ENCODE measurements at places on chromosomes 11 and 22.

DNA sequence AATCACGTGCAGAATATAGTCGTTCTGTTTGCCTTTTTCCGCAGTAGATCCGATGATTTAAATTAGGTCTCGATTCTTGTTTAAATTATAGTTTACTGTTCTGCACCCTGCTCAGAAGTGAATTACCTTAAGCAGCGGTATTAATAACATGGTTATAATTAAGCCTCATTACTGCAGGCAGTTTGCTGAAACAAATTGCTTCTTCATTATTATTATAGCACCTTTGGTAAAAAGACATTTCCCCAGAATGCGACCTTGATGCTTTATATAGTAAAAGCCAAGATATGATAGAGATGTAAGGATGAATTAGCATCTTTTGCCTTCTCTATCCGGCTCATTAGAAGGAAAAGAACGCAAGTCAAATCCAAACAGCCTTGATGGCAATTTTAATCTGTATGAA is 625.2 kb upstream of the CADM1 start:
- no peak for DNase-seq

DNA sequence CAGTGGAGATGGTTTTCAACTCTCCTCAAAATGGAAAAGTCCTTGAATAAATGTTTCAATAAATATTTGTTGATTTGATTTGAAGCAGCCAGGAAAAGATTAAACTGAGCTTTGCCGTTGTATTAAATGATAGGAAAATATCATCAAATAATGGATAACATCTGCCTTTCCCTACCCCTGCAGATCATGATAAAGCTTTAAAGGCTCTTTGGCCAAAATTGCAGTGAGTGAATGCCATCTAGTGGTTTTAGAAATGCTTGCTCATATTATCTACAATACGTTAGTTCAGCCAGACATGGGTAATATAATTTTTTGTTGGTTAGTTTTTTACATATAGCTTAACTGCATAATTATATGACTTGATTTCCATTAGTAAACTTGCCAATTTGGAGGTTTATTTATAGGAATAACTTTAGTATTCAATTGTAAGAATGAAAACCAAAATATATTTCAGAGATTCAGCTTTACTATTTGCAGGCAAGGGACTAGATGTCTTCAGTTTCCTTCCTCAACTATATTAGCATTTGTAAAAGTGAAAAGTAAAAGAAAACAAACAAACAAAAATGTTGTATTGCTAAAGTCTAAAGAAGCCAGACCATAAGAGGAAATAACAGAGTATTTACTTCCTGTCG is 159.2 kb downstream of the MSANTD4 start:
- DNase-seq = peak; percentile 1

- DNase-seq = no peak
Measured at GRCh38 chr11:99370549-99371216, 349.9 kb downstream of the CNTN5 start.

DNA sequence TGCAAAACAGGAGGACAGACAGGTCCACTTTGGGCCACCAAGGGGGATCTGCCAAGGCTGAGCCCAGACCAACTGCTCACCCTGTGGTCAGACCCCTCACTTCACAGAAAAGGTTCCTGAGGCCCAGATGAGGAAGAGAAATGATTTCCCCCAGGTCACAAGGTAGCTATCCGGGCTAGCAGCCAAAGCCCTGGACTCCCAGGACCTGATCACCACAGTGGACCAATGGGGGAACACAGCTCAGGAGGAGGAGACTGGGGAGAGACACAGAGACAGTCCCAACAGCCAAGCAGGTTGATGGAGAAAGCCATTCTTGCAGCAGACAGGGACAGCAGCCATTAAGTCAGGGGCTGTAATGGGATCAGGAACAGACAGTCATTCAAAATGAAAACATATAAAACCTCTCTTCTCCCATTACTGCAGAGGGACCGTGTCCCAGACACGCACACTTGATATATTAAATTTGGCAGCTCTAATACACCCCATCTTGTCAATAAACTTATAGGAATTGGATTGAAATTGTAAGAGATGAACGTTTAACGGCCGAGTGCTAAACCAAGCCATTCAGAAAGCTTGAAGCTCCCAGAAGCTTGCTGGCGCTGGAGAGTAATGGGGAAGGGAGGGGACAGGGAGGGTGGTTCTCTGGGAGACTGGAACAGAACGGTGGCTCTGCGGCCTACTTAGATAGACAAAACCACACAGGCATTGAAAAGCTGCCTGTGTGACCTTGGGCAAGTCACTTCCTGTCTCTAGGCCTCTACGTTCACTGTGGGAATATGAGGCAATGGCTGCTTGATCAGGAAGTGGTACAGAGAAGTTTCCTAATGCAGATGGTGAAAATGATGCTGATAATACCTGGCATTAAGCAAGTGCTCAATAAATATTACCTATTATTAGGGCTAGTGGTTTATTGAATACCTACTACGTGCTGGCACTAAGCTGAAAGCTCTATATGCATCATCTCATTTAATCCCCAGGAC is 16.0 kb downstream of the ZMAT5 start:
- DNase-seq = no peak

DNA sequence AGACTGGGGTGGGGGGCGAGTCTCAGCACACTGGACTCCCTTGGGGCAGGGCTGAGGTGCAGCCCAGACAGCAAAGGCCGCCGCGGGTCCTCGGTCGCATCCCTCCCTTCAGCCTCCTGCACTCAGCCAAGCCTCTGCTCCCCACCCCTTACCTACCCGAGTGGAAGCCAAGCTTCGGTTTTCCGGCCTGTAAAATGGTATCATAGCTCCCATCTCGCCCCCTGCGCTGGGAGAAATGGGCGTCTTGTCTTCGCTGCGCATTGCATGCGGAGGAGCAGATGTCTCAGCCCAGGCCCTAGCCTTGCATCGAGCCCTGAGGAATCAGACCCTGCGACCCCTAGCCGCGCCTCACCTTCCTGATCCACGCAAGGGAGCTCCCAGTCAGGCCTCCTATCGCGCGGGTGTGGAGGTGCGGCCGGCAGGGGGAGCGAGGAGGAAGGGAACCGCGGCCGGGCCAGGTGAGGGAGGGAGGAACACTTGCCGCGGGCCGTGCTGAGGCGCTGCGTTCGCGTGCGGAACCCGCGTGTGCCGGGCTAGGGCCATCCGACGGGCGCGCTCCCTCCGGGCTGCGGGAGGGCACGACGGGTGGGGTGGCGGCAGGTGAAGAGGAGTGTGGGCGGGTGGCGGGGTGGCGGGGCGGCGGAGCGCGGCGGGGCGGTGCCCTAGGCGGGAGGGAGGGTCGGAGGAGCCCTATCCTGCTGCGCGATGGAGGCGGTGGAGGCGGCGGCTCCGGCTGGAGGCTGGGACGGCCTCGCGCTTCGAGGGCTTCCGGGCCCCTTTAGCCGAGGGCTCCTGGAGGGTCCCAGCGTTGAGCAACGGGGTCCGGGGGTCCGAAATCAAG is 4.1 kb upstream of the TBX1 start:
- DNase-seq = peak; percentile 22

DNA sequence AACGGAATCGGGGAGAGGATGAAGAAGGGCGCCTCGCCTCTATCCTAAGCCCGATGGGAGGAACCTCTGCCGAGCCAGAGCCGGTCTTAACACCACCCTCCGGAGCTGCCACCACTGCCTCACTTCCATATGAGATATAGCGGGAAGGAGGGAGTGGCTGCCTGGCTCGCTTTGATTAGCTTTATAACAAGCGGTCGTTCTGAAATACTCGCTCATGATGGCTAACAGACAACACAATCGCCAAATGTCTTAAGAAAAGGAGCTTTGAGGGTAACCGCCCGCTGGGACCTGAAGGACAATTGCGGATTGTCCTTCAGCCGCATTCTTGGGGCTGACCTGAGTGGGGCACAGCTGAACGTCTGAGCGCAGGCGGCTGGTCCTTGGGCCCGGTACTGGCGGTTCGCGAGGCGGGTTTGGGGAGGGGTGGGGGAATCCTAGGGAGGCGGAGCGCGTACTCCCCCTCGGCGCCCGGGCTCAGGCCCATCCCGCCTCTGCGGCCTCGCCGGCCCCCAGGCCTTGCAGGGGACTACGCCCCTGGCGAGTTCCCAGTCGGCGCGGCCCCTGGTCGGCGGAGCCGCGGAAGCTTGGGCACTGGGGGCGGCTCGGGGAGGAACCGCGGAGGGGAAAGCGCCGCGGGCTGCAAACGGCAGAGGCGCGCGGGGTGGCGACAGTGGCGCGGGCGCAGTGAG is at the start of gene PLAAT5:
PLAAT5 (minus strand) TSS at position 617 of the 689 bp plus-strand sequence; CDS start at position 484, 133 bp downstream.
- no peak for DNase-seq

DNA sequence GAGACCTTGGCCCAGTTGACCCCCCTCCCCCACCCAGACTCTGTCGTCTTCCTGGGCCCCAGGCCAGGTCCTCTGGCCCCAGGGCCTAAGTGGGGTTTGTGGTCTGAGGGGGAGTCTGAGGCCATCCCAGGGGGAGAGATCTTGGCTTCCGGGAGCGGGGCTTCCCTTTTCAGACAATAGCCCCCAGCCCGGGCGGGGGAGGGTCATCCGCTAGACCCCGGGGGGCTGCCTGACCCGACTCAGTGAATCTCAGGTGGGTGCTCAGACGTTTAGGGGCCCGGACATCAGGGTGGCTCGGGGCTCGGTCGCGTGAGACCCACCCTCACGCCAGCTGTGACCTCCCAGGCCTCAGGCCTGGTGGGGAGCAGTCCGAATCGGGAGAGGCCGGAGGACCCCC is 609 bp downstream of the MAPK11 start:
- no peak for DNase-seq

GRCh38 chr11:6894097-6894496 is 1.8 kb upstream of the OR2D2 start:
- DNase-seq = no peak

DNA sequence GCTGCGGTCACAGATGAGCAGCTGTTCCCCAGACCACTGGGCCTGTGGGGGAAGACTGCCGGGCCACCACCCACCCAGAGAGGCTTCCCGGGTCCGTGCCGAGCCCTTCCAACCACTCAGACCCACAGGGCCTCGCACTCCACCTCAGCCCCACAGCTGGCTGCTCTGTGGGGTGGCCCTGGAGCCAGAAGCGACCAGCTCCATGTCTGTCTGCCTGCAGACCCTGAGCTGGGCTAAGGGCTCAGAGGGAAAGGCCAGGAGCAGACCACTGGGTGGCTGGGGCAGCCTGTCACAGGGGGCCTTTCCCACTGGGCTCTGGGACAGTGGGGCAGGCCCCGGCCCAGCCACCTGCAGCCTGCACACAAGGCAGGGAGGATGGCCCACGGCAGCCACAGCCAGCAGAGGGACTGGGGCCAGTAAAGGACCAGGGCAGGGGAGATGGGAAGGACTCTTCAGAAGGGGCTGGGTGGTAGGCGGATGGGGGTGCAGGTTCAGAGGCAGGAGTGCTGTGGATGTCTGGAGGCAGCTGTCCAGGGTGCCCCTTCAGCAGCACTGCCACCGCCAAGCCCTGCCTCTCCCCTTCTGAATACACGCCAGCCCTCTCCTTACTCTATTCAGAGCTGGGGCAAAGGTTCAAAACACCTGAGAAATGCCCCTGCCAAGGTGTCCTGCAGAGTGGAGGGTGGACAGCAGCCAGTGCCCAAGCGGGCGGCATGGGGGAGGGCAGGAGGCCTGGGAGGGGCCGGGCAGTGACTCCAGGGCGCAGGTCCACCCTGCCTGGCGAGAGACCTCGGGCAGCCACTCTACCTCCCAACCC is 32.2 kb downstream of the GNB1L start:
- DNase-seq = no peak

GRCh38 chr22:46537225-46537945 is at the start of gene CELSR1:
TSS of gene CELSR1 (minus strand) at chr22:46537620. CDS start at chr22:46537170, 450 bp downstream.
- no peak for DNase-seq

GRCh38 chr22:44014241-44014640 is 9.9 kb upstream of the PARVB start:
- DNase-seq = no peak

DNA sequence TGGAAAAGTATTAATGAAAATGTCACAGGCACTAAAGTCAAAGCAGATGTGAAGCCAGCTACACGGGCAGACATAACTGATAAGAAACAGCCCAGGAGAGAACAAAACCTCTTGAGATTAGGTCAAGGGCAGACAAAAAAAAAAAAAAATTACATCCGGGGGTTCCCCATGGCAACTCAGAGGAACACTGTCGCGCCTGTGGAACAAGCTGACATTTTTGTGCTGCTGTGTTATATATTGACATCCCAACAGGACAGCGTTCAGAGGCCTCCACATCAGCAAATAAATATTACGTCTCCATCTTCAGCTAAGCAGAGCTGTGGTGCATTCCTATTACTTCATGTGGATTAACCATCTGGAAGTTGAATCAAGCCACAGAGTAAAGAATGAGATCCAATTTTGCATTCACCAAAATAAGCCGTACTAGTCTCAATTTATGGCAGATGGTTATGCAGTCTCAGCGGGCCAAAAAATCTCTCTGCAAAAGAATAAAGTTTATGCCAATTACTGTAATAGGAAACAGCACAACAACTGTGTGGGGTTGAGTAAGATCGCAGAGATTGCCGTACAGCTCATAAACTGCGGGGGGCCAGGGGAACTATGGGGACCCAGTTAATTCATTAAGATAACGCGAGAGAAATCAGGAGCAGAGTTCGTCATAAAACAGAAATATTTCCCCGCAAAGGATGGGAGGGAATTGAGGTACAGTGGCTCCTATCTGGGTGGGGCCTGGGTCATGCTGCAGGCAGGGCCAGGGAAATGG is 41.3 kb upstream of the MN1 start:
- DNase-seq = no peak

- DNase-seq = no peak
Measured at GRCh38 chr11:7332962-7333361, 81.3 kb downstream of the SYT9 start.

GRCh38 chr11:113248702-113249490 is 65.5 kb upstream of the TTC12 start:
- no peak for DNase-seq

- DNase-seq = no peak
Measured at GRCh38 chr11:85772695-85773094, 38.2 kb downstream of the SYTL2 start.

DNA sequence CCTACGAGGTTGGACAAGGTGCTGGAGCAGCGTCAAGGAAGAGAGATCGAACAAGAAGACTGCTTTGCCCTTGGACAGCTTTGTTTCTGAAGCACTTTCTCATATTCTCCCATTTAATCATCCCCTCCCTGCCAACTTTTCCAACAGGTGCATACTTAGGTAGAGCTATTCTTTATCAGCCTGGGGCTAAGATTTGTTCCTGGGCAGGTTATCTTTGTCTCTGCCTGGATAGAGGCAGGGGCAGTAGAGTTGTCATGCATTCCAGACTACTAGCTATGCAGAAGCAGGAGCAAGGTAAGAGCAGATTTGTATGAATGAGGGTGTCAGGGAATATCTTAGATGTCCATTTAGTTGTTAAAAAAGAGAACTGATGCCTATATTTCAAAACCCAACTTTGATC is 82.3 kb downstream of the PTPRJ start:
- DNase-seq = no peak

Measured in NCI-H2107 (cell line).